ENCODE measurements at places on chromosomes 6 and 20.

DNA sequence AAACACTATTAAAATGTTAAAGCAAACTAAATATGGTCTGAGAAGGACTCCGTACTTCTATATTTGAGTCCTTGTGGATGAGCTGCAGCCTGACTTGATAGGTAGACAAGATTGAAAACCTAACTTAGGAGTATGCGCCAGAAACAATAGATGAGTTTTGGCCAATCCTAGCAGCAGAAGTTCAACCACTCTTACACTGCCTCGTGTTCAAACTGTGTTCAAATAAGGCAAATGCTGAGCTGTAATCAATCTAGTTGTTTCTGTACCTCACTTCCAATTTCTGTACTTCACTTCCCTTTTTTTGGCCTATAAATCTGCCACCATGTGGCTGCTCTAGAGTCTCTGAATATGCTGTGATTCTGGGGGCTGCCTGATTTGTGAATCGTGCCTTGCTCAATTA lies 13.2 kb upstream of the SERINC1 start:
- no peak for DNase-seq

DNA sequence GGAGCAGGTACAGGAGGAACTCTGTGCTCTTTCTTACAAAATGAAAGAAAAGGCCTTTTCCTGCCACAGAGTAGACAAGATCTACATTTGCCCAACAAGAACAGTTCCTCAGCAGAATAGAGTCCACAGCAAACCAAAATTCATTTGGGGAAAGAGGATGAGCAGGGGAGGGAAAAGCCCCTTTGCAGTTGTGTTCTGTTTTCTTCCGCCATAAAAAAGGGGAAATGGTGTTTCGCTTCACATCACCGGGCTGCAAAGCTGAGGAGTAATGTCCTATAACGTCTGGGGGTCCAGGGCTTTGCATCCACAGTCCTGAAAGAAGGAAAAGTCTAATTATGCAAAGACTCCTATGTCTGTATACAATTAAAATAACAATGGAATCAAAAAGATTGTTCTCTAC lies at the start of gene GPR31:
Gene GPR31 (minus strand): TSS at position 118 of the 400 bp plus-strand sequence. CDS start 149 bp downstream, outside the sequence.
- DNase-seq, result no peak

GRCh38 chr6:8785223-8785622 lies 349.9 kb upstream of the SLC35B3 start:
- DNase-seq, result no peak

DNA sequence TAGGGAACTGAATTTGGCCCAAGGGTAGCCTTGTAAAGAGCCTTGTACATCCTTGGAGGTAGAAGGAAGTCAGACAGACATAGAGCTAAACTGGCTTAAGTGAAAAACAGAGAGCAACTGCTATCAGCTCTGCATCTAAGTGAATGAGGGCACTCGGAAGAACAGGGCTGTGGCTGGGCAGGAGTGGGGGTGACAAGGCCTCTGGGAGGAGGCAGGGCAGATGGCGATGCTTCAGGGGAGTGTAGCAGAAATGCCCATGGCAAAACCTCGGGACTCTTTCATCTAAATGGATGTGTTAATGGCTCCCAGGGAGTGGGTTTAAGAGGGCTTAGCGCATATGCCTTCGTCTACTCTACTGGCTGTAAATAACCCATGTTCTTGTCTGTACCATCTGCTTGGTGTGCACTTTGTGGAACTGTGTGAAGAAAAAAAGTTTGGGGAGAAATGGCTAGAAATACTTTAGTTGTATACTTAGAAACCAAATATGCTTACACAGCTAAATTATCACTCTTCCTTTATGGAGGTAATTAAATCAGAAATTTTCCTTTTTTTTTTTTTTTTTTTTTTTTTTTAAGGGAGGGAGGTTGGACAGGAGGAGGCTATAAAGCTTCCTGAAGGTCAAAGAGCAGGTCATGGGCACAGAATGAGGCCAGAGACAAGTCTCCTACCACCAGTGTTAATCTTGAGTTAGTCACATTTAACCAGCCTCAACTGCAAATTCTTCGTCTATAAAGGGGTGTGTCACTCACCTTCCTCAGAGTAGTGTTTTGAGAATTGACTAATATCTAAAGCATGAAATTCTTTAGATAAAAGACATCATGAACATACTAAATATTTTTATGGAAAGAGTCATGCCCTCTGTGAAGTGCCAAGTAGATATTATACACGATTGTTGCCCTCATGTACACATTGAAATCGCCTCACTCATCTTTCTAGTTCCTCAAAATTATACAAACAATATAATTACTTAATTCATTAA lies 60.9 kb downstream of the FYN start:
- no peak for DNase-seq

- no peak for DNase-seq
Observed at GRCh38 chr20:64146936-64147477, 17.2 kb upstream of the MYT1 start.

- no peak for DNase-seq
Observed at GRCh38 chr6:140846503-140847261, 1286.0 kb upstream of the GJE1 start.

DNA sequence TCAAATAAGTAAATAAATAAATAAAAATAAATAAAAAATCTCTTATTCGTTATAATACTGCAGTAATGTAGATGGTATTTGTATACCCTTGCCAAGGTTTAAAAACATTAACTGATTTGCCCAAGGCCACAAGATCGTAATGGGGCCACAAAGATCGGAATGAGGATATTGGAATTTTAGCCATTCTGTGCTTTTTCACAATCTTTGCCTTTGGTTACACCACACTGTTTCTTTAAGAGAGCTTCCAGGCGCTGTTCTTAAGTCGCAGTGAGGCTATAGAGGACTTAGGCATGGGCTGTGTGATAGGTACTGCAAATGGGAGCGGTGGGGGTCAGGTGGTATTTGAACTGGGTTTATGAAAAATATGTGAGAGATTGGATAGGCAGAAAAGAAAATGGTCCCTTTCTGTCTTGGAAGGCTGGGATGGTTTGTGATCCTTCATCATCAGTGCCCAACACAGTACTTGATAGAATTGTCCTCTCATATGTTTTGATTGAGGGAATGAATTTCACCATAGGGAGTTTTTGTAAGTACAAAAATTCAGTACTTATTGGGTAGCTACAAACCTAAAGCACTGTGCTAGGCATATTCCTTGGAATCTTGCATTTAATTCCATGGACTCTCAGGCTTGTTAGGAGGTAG lies 1.4 kb downstream of the NUS1 start:
- no peak for DNase-seq

DNA sequence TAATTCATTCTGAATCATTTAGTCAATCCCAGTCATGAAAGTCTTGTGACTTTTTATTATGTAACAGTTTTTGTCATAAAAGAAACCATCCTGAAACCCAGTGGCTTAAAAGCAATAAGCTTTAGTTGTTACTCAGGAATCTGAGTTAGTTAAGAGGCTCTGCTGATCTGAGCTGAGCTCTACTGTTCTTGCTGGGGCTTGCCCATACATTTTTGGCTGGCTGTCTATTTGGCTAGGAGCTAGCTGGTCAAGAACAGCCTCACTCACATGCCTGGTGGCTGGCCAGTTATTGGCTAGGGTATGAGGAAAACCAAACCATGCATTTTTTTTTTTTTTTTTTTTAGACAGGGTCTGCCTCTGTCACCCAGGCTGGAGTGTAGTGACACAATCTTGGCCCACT lies 10.6 kb downstream of the TCF21 start:
- no peak for DNase-seq

DNA sequence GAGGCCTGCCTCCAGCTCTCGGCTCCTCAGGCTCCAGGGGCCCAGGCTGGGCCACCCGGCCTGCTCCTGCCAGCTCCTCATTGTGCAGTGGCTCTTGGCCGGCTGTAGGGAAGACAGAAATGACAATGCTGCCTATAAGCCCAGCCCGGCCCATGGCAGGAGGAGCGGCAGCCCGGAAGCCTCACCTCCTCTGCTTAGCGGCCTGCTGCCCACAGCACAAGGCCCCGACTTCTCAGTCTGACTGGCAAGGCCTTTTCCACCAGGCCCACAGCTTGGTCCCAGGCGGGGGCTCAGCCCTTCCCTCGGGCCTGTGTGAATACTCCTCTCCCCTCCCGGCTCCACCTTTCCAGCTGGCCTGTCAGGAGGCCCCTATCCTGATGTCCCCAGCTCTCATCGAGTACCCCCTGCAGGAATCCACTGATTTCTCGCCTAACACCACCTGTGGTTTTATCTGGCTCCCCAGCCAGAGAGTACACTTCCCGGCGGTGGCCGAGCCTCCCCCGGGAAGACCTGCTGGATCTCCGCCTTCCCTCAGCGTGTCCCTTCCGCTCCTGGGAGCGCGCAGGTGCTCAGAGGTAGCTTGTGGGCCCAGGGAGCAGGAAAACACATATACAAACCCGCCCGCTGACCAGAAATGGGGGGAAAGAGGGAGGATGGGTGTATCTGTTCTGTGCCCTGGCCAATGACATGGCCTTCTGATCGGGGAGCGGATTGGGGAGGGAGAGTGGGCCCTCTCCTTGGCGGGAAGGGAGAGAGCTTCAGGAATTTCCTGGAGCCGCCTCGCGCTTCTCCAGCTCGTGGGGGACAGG lies 963 bp downstream of the DDRGK1 start:
- no peak for DNase-seq

DNA sequence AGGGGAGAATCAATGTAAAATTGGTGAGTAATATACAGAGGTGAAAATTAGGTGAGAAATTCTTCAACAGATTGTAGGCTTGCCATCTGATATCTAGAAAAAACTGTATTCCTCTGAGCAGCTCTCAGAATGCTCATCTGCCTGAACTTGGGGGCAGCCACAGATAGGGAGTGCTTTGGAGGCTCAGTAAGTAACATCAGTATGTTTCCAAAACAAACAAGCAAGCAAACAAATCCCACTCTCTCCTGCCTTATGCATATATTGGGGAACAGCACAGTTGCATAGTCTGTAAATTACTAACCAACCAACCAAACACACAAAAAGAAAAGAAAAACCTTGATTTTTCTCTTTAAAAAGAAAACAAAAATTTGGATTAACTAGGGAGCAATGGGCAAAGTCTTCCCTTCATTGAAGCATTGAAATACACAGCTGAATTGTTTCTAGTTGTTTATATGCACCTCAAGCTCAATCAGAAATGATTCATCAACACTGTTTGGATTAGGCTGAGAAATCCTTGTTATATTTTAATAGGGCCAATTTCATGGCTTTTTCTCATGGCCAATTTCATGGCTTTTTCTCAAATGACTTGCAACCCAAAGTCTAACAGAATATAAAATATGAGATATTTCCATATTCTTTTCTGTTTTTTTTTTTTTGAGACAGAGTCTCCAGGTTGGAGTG lies 50.1 kb upstream of the DEK start:
- no peak for DNase-seq

GRCh38 chr6:85421181-85421580 lies 28.7 kb upstream of the NT5E start:
- no peak for DNase-seq

DNA sequence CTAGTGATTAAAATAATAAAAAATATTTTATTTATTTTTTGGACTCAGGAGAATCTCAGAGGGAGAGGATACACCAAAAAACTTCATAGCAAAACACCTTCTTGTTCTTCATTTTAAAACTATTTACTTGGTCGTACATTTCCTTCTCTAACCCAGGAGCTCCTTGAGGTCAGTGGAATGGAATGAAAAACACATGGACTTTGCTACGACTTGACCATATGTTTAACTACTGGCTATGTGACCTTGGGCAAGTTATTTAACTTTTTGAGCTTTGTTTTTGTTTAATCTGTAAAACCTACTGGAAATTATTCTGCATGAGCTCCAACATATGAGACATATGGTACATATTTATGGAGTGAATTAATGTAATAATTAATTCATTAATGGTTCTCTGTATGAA lies 1005.5 kb upstream of the CITED2 start:
- DNase-seq, result no peak

GRCh38 chr20:62980970-62981369 lies 25.8 kb downstream of the BHLHE23 start:
- DNase-seq, result no peak

DNA sequence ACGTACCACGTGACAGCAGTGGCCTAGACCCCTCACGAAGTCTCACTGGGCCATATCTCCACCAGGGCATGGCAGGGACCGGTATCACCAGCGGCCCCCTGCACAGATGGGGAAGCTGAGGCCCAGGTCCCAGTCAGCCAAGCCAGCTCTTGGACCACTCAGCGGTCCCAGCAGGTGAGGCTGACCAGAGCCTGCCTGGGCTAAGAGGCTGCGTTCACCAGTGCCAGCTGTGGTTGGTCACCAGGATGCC lies 2.6 kb upstream of the MRGBP start:
- DNase-seq, result no peak

DNA sequence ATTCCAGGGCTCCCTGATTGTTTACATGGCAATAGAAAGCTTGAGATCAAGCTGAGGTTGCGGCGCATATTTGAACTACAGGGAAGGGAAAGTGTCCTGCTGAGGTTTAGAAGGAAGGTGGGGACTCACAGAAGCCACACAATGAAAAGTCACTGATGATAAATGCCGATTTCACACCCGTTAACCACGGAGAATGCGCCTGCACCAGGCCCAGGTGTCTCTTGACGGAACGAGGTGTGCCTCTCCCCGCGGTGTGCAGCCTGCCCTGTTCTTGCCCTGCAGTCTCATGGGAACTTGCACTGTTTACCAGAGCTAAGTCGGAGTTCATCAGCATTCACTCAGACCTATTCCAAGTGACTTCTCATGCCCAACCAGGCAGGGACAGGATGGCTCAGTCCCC lies 90.3 kb downstream of the LY86 start:
- no peak for DNase-seq

DNA sequence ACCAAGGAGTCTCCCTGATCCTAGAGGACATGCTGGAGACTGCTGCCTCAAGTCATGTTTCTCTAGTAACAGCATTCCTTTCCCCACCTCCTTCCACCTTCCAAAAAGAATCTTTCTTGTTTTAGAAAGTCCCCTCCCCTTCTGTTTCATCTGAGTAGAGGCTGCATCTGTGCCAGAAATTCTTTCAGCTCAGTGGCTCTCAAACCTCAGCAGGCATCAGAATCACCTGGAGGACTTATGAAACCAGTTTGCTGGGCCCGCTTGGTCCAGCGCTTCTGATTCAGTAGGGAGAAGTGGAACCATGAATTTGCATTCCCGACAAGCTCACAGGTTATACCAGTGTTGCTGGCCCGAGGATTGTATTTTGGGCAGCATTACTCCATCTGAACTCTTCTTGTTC lies 55.1 kb downstream of the TMEM200A start:
- no peak for DNase-seq

DNA sequence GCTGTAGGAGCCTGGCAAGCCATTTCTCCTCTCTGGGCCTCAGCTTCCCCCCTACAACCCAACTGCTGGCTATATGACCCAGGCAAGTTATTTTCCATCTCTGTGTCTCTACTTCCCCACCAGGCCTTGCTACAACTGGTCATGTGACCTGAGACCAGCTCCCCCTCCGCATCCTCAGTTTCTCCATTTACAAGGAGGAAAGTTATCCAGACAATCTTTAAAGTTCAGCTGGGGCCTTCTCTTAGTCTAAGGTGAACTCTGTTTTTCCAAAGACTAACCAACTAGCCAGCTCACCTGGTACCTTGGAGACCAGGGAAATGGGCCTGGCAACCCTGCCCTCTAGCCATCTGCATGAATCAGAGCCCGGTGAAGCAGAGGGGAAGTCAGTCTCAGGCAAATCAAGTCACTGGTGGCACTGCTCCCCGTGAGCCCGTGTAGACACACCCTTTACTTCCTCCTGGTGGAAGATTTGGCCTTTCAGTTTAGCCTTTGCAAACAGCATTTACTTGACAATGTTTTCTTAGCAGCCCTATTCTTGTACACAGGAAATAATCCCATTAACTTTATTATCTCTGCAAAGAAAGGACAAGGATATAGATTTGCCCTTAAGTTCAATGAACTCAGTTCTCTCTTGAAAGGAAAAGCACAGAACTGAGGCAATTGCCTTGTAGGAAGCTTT lies 157.7 kb downstream of the VEGFA start:
- DNase-seq, result no peak

All from stimulated activated CD4-positive, alpha-beta T cell treated with anti-CD3 and anti-CD28 coated beads, TNF-alpha, amount 100 ng/mL, for 1 hour (primary cell).